Activated naive CD4-positive, alpha-beta T cell treated with anti-CD3 and anti-CD28 coated beads, Interleukin-2, amount 10 ng/mL, durations not matched to agents 7 days and 5 days (primary cell): ENCODE measurements at places on chromosomes 13 and 19.

DNA sequence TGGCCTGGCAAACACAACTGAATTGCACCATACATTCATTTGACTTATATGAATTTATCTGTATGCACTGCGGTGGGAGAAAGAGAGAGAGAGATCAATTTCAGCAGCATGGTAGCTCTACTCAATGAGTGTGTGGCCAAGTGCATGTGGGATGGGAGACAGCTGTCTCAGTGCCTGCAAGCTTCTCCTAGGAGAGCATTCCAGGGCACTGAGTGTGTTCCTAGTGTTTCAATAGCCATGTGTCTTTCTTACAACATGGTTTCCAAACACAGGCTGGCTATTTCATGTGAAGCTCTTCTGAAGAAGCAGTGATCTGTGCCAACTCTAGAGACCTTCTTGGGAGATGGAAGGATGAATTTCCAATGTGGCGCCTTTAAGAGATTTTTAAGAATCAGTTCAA lies 43.5 kb downstream of the NEK5 start:
- DNase-seq: no peak

- DNase-seq: peak; percentile 63
These were observed 15.4 kb upstream of the NOP53 start for GRCh38 chr19:47729799-47730520.

GRCh38 chr19:51027126-51027806 lies 850 bp upstream of the KLK11 start:
- DNase-seq: no peak

DNA sequence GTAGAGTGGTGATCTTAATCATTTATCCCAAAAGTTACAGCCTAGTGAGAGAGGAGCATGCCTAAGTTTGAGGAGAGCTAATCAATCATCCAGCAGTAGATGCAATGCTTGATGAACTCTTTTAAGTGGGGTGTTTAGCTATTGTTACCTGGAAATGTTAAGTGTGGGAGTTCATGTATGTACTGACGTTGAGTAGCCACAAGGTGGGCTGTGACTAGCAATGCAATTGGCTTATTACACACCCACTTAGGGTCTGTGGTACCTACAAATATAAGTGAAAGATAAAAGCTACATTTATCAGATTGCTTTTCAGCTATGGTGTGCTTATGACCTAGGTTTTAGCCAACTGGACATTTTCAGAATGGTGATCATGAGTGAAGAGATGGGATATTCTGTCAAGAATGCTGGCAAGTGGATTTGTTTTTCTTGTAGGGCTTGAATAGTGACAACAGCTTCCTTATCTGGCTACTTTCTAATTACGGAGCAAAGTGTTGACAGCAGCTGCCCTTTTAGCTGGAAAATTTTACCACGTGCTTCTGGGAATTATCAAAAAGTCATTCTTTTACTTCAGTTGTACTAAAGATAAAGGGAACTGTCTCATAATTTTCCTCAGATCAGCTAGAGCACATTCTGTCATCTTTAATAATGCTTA lies 170.6 kb downstream of the POSTN start:
- DNase-seq: no peak

GRCh38 chr13:102830646-102831045 lies 15.2 kb upstream of the ERCC5 start:
- DNase-seq: no peak

GRCh38 chr13:101925731-101926130 lies 473.3 kb downstream of the ITGBL1 start:
- DNase-seq: no peak

DNA sequence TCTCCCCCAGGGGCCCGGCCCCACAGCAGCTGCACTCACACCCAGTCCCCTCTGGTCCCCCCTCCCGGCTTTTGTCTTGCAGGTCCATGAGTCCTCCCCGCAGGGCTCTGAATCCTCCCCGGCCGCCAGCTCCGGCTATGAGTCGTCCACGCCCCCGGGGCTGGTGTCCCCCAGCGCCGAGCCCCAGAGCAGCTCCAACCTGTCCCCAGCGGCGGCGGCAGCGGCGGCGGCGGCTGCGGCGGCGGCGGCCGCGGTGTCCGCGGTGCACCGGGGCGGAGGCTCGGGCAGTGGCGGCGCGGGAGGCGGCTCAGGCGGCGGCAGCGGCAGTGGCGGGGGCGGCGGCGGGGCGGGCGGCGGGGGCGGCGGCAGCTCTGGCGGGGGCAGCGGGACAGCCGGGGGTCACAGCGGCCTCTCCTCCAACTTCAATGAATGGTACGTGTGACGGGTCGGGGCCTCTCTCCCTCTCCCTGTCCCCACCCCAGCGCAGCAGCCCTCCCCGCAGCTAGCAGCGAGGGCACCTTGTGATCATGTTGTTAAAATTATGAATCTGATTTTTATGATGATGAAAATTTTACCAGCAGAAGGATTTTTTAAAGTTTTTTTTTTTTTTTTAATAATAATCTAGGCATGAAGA lies 3.8 kb downstream of the ZIC2 start:
- DNase-seq: no peak

DNA sequence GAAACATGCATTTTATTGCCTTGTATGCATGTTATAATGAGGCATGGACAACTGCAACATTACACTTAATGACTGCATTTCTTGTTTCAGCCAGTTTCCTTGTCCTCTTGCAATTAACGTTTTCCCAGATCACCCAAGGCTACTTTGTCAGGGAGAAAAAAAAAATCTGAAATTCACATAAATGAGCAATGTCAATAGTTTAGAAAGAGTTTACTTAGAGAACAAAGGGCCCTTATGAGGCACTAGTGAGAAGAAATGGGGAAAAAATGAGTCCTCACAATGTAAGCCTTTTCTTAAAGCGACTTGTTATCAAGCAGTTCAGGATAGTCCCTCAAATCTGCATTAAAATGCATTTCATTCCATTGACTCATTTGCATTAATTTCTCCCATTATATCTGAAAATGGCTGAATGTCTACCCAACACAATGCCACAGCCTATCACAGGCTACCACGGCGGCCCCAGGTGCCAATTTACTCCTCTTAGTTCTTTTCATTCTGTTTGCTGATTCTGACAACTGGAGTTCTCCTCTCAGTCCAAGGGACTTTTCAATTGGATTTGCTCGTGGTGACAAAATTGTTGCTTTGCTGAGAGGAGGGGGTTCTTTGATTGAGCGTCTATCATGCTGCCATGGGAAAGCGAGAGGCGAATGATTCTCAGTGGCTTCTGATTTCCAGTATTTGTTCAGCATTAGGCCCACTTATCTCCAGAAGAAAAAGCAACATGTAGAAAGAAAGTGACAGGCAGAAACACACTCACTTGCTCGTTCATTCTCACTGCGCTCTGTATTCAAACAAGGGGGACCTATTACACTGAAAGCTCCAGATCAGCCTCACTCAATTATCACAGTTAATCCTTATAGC lies 107.1 kb downstream of the DACH1 start:
- DNase-seq: no peak

- peak; percentile 22 for DNase-seq
These were observed 8.4 kb downstream of the PLEKHF1 start for GRCh38 chr19:29673451-29674371.

DNA sequence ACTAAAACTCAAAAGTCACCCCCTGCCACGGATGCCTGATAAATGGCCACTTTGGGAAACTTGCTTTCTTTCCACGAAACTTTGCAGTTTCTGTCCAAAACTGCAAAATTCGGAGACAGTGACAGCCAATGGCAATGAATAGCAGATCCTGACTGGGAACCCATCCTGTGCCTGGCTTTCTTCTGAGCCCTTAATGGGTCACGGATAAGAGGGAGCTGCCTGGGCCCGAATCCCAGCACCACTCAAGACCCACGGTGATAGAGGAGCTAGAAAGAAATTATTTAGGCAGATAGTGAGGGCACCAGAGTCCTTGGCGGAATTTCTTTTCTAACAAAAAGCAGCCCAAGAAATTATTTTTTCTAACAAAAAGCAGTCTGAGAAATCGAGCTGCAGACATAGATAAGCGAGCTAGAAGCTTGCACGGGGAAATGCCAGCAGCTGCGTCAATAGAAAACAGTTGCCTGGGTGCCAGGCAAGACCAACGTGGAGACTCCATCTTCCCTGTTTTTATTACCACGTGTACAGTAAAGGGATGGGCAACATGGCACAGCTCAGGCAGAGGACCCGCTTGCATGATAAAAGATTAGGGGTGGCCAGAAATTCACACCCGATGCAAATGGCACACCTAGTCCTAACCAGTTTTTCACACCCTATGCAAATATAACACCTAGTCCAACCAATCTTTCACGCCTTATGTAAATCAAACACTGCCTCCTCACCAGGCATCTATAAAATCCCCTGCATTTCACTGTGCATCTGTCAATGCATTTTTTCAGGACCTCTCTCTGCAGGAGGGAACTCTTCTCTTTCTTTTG lies 7.1 kb upstream of the HSH2D start:
- no peak for DNase-seq

GRCh38 chr13:110565296-110565695 lies 3.8 kb upstream of the RAB20 start:
- DNase-seq: no peak

DNA sequence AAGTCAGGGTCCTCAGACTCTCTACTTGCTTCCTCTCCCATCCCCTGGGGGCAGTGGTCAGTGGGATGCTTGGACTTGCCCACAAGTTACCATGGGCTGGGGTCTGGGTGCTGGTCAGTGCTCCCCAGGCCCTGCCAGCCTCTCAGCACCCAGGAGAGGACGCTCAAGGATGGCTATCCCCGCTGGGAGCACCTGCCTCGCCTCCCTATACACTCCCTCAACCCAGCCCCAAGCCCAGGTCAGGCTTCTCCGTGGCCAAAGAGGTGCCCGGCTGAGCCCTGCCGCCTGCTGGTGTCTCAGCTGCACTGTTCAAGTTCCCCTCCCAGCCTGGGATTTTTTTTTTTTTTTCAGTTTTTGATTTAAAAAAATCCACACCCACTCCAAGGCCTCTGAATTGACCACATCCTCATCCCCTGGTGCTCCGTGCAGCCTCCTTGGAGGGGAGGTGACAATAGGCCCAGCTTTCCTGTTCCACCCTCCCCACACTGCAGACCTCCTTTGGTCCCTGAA lies 10.8 kb downstream of the F2RL3 start:
- peak; percentile 66 for DNase-seq

GRCh38 chr19:55158848-55159749 lies 1.6 kb upstream of the TNNI3 start:
- DNase-seq: no peak

- DNase-seq: no peak
These were observed 1.2 kb downstream of the FXYD7 start for GRCh38 chr19:35144259-35144599.

DNA sequence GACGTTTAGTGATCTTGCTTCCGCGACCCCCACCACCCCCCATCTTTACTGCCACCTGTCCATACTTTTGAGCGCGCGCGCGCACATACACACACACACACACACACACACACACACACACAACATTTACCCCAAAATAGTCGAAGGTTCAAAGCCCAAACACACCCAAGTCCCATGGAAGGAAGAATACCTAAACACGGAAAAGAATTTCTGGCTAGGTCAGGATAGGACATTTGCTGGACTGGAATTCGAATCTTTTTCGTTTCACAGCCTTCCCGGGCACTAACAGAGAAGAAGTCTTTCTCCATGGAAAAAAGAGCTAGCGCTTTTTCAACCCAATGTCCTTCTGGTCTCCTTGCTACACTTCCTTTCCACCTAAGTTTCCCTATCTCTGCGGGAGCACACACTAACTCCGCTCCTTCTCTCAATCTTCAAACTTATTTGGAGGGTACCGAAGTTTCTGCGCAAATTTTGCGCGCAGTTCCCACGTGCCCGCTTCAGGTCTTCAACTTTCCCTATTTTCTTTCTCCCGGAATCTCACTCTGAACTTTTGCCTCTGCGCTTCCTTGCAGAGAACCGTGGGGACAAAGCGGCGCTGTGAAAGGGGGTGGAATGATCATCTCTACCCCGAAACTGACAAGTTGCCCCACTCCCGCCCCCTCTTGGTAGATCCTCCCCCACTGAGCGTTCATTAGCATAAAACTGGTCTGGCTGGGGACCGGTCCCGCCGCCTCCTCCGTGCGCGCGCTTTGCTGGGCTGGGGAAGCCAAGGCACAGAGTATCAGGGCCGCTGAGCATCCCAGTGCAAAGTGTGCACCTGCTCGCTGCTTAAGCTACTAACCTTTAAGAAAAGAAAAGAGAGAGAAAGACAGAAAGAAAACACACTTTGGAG lies 2.7 kb downstream of the DACH1 start:
- DNase-seq: peak; percentile 32

- DNase-seq: peak; percentile 17
These were observed 4.6 kb downstream of the AP2S1 start for GRCh38 chr19:46845959-46846459.

DNA sequence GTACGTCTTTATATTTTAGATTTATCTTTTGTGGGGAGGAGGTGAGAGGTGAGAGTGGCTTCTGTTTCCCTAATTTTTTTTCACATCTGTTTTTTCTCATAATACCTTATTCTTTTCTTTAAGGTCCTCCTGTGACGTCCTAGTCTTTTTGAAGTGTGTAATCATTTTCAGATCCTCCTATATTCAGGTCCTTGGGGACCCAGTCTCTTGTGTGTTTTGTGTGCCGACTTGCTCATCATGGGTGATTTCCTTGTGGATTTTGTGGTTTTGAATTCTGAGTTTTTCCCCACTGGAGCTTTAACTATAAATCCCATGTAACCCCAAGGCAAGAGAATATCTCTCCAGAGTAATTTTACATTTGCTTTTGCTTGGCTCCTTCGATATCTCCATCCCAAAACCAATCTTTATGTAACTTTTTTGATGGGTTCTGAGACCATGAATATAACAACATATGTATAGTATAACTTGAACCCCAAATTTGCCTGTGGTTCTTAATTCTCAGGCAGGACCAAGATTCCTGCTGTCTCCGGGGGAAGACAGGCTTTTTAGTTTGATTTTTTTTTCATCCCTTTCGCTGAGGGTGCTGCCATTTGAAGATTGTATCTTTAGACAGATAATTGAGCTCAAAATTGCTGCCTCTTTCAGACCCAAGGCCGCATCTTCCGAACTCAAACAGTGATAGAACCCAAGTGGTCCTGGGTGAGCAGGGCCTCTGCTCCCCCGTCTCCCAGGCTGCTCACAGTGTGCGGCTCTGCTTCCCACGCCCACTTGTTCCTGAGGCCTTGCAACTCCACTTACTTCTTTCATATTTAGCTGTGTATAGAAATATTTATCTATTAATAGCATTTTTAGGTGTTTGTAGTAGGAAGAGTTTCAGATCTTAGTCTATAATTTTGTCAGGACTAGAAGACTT lies 59.1 kb upstream of the GPR183 start:
- no peak for DNase-seq

DNA sequence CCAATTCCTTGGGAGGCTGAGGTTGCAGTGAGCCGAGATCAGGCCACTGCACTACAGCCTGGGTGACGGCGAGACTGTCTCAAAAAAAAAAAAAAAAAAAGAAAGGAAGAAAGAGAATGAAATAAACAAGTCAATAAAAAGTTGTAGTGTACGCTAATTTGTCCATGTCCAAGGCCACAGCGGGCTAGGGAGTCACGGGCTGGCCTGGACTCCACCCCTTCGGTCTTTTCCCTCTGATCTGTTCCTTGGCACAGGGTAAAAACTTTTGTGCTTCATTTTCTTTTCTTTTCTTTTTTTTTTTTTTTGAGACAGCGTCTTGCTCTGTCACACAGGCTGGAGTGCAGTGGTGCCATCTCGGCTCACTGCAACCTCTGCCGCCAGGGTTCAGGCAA lies 19.4 kb upstream of the MKNK2 start:
- DNase-seq: no peak
